Stimulated activated CD4-positive, alpha-beta T cell treated with anti-CD3 and anti-CD28 coated beads, Interleukin-1b, Interleukin-23, amount 100 ng/mL, for 1 hour (primary cell): ENCODE measurements at places on chromosomes 4 and X.

DNA sequence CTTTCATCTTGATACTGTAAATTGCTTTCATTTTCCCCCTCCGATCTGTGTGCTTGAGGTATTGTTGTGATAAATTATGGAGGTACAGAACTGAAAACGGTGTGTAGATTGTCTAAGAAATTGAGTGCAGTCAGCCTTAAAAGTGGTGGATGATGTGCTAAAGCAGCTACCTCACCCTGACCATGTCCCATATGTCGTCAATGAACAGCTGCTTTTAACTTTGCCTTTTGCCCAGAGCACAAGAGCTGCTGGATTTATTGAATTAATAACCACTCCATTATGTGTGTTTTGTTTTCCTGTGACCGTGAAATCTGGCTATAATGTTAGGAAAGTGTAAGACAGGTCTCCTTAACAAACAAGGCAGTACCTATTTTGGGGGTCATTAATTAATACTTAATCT lies 581.9 kb upstream of the PITX2 start:
- DNase-seq: no peak

GRCh38 chr4:138487670-138488069 lies 245.5 kb upstream of the SLC7A11 start:
- DNase-seq: no peak

DNA sequence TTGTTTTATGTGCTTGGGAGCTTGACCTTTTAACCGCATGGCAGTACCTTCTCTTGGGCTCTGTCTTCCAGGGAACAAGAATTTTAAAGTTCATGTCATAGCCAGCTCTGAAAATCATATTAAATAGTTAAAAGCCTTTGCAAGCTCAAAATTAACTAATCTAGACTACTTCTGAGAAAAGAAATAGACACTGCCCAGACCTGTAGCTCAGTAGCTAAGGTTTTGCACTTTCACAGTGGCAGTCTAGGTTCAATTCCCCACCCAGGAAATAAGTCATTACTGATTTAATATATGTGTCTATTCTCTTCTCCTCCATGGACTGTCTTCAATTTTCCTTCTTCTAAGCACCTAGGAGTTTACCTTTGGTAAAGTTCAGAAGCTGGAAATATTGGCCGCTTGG lies 27.4 kb downstream of the HSD17B11 start:
- no peak for DNase-seq

GRCh38 chr4:20805716-20806115 lies 105.5 kb downstream of the PACRGL start:
- DNase-seq: no peak

DNA sequence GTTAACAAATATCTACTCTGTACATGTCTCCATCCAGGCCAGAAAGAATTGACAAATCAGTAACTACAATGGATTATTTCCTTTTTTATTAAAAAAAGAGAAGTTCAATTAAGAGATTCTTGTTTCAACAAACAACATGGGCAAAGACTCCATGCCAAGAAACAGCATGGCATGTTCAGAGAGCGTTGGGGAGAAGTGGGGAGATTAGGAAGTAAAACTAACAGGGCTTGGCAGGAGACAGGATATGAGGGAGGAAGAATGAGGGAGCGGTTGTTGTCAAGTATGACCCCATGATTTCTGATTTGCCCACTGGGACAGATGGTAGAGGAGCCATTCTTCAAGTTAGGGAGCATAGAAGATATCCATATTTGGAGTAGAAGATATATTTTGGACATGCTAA lies 128.4 kb downstream of the RNF150 start:
- no peak for DNase-seq

DNA sequence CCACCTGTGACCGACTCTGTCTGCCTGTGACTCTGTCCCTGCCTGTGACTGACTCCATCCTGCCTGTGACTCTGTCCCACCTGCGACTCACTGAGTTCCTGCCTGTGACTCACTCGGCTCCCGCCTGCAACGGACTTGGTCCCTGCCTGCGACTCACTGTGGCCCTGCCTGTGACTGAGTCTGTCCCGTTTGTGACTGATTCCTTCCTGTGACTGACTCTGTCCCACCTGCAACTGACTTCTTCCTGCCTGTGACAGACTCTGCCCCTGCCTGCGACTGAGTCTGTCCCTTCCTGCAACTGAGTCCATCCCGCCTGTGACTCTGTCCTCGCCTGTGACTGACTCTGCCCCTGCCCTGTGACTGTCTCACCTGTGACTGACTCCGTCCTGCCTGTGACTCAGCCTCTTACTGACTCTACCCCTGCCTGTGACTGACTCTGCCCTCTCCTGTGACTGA lies 9.6 kb upstream of the UVSSA start:
- DNase-seq: no peak

- no peak for DNase-seq
Measured at GRCh38 chr4:62475596-62475995, 1275.5 kb downstream of the ADGRL3 start.

- no peak for DNase-seq
Measured at GRCh38 chr4:138113819-138114400, 128.2 kb downstream of the SLC7A11 start.

- DNase-seq: no peak
Measured at GRCh38 chrX:30965767-30966166, 76.7 kb upstream of the TAB3 start.

GRCh38 chrX:67207912-67208311 lies 335.9 kb upstream of the AR start:
- DNase-seq: no peak

DNA sequence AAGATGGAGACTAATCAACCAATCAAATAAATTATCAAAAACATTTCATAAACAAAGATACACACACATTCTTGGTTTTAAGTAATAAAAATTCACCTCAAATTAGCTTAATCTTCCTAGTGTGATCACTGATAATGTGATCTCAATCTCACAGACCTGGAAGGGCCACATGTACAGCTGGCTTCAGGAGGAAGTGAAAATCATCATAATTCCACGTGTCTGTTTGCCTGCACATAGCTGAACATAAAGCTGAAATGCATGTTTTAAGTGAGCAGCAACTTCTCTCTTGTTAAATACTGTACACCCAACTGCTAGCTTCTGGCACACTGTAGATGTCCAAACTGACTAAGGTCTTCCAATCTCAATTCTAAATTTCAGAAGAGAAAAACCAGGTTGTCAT lies 53.8 kb downstream of the ARHGAP6 start:
- no peak for DNase-seq

GRCh38 chr4:23818097-23818885 lies 71.6 kb downstream of the PPARGC1A start:
- no peak for DNase-seq

DNA sequence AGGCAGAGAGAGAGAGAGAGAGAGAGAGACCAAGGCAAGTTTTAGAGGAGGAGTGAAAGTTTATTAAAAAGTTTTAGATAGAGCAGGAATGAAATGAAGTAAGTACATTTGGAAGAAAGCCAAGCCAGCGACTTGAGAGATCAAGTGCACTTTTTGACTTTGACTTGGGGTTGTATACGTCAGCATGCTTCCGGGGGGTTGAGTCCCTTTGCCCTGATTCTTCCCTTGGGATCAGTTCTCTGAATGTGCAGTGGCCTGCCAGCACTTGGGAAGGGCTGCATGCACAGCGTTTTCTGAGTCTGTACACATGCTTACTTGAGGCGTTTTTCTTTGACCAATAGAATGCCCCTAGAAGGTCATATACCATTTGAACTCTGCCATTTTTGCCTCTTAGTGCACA lies 400.5 kb downstream of the PDGFC start:
- DNase-seq: no peak

DNA sequence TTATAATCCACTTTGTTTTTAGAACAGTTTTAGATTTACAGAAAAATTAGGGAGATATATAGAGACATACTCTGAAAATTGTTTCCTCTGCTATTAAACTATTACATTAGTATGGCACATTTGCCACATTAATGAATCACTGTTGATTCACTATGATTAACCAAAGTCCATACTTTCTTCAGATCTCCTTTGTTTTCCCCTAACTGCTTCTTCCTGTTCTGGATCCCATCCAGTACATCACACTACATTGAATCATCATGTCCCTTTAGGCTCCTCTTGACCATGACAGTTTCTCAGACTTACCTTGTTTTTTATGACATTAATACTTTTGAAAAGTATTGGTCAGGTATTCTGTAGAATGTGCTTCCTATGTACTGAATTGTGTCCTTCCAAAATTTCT lies 109.2 kb upstream of the EDNRA start:
- DNase-seq: no peak

GRCh38 chrX:153865321-153865580 lies 20.7 kb downstream of the L1CAM start:
- no peak for DNase-seq

- DNase-seq: no peak
Measured at GRCh38 chr4:187726485-187726884, 269.1 kb upstream of the ZFP42 start.

DNA sequence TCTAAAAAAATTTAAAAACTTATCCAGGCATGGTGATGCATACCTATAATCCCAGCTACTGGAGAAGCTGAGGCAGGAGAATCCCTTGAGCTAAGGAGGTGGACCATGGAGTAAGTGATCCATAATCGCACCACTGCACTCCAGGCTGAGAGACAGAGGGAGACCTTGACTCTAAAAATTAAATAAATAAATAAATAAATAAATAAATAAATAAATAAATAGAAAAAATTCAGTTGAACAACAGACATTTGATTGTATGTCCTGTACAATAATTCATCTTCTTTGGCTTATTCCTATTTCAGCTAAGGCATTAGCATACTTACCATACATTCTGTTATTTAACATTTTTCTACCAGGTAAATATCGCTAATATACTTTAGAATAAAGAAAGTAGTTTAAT lies 726.1 kb upstream of the GALNTL6 start:
- DNase-seq: no peak

- no peak for DNase-seq
Measured at GRCh38 chrX:10582215-10582733, 38.1 kb downstream of the MID1 start.

- DNase-seq: no peak
Measured at GRCh38 chrX:29257521-29257920, 670.3 kb downstream of the IL1RAPL1 start.

GRCh38 chr4:7330031-7330596 lies 104.6 kb downstream of the PSAPL1 start:
- DNase-seq: no peak

GRCh38 chrX:15203694-15204093 lies 66.2 kb downstream of the ASB9 start:
- no peak for DNase-seq

- DNase-seq: no peak
Measured at GRCh38 chr4:190019023-190019858, 7.8 kb downstream of the FRG2 start.

DNA sequence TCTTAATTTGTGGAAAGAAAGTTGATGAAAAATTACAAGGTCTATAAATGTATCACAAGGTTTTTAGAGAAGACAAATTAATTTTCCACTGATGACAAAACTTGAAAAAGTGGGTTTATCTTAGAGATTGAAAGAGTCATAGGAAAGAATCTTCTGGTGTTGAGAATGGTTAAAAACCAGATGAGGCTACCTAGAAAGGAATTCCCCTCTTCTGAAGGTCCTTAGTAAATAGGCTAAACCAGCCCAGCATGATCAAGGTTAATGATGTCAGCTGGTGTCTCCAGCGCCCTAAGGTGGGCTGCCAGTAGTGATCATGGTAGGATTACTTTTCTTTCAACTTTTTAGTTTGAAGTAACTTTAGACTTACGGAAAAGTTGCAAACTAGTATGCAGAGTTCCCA lies 71.8 kb upstream of the PGRMC2 start:
- DNase-seq: no peak

GRCh38 chrX:77433001-77433400 lies 14.2 kb upstream of the FGF16 start:
- no peak for DNase-seq

DNA sequence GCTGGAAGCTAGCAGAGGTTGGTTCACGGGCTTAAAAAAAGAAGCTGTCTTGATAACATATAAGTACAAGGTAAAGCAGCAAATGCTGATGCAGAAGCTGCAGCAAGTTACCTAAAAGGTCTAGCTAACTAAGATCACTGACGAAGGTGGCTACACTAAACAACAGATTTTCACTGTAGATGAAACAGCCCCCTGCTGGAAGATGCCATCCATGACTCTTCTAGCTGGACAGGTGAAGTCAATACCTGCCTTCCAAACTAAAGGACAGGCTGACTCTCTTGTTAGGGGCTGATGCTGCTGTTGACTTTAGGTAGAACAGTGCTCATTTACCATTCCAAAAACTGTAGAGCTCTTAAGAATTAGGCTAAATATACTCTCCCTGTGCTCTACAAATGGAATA lies 99.5 kb downstream of the FBXW7 start:
- no peak for DNase-seq

DNA sequence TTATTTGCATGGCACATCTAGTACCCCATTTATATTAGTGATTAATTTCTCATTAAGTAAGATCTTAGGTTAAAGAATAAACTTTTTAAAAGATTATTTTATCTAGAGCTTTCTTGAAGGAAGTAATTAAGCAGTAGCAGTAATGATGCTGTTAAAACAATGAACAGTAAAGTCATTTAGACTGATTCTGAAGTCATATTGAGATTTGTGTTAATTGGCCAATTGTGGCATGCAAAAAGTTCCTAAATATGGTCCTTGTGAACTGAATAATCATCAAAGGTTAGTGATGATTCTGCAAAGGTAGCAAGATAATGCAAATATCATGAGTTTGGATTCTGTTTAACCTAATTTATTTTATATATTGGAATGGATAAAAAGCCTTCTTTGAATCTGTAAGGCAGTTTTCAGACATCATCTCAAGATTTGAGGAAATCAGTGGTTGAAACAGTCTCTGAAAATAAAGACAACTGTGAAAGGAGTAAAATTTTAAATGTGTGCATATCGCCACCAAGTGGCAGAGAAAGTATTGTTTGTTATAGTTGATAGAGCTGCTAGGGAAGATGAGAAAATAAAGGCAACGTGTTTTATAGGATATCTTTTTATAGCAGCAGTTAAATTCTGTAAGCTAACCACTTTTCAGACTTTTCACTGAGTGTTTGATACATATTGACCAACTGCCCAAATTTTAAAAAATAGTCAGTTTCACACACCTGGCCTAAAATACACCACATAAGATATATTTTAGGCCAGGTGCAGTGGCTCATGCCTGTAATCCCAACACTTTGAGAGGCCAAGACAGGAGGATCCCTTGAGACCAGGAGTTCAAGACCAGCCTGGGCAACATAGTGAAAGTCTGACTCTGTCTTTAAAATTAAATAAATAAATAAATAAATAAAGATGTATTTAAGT lies 79.6 kb downstream of the CCKAR start:
- DNase-seq: no peak

DNA sequence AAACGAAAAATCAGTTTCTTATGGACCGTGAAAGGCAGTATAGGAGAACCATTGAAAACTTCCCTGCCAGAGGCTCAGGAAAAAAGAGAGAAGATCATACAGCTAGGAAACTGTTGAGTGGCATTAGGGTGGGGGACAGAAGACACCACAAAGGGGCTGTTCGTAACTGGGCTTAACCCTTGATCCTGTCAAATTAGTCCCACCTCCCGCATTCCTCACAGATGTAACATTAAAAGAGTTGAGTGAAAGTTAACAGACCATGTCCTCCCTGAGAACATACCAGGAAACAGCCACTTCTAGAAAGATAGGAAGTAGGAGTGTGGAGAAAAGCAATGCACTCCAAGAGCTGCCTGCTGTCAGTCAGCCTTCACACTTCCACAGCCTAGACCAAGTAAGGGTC lies 8.7 kb downstream of the SHROOM4 start:
- DNase-seq: no peak
